A673 (cell line): ENCODE measurements at places on chromosomes 16 and 17.

GRCh38 chr16:71338193-71338592 is 20.3 kb upstream of the CALB2 start:
- DNase-seq = no peak

DNA sequence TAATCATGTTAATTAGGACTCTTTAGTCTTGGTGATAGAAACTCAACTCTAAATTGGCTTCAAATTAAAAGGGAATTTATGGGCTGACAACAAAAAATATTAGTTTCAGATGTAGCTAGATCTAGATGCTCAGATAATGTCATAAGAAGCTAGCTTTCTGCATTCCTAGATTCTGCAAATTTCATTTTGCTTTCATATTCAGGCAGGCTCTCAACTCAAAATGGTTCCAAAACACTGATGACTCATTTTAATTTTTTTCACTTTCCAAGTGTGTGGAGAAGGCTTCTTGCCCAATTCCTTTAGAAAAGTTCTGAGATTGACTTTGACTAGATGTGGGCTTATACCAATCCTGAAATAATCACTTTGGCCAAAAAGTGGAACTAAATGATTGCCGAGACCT is 236.7 kb upstream of the GOT2 start:
- DNase-seq = no peak

- DNase-seq = peak; percentile 63
Observed at GRCh38 chr16:66899945-66900710, 18.6 kb downstream of the CDH16 start.

- no peak for DNase-seq
Observed at GRCh38 chr17:50120475-50121253, 9.3 kb downstream of the SAMD14 start.

GRCh38 chr17:16877099-16877498 is 94.8 kb downstream of the TNFRSF13B start:
- peak; percentile 52 for DNase-seq

DNA sequence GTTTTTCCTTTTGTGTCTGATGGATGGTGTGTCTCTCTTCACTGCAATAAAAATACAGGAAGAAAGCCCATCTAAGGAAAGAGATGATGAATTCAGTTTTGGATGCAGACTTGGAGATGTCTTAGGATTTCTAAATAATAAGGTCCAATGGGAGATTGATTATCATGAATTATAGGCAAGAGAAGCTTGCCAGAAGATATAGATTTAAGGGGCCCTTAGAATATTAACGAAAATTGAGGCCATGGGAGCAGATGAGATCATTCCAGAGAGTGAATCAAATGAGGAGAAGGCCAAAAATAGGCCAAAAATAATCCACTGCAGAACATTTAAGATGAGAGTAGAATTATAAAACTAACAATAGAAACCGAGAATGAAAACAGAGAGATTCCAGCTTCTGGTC is 63.1 kb downstream of the KCNJ2 start:
- no peak for DNase-seq

DNA sequence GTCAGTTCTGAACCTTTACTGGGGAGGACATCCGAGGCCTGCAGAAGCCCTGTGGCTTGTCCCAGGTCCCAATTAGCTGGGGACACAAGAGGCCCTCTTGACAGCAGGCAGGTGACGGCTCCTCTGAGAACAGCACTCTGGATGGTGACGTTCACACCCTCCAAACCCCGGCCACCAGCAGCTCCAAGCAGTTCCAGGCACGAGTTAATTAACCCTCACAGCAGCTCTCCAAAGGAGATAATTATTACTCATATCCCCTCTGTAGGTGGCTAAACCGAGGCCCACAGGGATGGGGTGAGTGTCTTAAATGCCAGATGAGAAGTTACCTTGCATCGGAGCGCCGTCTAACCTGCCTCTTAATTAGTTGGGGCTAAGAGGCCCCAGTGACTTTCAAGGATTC is 168.9 kb upstream of the CIBAR2 start:
- no peak for DNase-seq

GRCh38 chr17:28917465-28917864 is 14.6 kb upstream of the DHRS13 start:
- no peak for DNase-seq

DNA sequence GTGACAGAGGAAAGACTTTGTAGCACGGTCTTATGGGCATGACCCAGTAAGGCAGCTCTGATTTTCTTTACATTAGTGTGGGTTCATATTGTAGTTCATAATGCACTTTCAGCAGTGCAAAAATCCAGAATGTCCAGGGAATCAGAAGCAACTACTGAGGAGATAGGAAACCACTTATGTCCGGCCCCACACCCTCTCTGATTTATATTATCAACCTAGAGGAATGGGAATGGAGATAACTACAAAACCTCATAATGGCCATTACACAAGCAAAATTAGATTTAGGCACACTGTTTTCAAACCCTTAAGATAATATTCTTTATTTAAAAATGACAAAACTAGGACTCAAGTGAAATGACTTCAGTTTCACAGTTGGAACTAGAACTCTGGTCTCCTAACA is 7.9 kb downstream of the MAP2K4 start:
- DNase-seq = no peak

- no peak for DNase-seq
Observed at GRCh38 chr16:31487071-31487719, 4.3 kb downstream of the SLC5A2 start.

DNA sequence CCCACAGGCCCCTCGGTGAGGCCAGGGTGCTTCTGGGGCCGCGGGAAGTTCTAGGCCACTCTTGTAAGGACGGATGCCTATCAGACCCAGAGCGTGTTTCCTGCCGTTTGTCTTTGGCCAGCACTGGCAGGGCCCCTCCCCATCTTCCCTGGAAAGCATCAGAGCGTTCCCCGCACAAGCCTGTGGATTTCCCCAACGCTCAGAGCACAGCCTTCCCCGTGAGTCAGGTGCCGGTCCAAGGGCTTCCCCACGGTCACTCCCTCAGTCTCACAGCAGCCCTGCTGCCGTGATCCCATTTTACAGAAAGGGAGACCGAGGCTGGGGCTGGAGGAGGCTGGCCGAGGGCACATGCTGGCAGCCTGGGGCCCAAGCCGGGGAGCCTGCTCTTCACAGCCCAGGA is 33.7 kb downstream of the CRISPLD2 start:
- DNase-seq = no peak

- DNase-seq = no peak
Observed at GRCh38 chr16:84086341-84086740, 30.4 kb downstream of the MBTPS1 start.

DNA sequence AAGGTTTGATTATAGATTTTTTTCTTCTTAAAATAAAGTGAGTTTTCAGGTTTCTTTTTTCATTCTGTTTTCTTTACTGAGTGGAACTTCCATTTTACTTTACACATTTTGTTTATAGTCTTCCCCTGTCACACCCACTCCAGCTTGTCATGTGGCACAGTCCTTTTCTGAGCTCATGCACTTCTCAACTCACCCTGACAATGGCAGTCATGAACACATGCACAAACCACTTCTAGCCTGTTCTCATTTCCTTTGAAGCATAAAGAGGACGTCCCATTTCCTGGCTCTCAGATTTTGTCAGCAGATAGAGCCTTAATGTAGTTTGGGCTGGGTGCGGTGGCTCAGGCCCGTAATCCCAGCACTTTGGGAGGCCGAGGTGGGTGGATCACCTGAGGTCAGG is 168.0 kb downstream of the AHSP start:
- peak; percentile 10 for DNase-seq

- no peak for DNase-seq
Observed at GRCh38 chr16:28596840-28597691, at the start of gene SULT1A2. Gene SULT1A2 (minus strand): TSS chr16:28597050. CDS start chr16:28595930, 1,120 bp downstream.
